Activated T-cell treated with anti-CD3 and anti-CD28 coated beads, Interleukin-2, amount 50 U/mL, for 48 hours (primary cell): ENCODE measurements at places on chromosomes 5 and 9.

- no peak for DNase-seq
These were observed 109.0 kb downstream of the FAM174A start for GRCh38 chr5:100644185-100644584.

GRCh38 chr5:116944183-116944582 is 369.6 kb upstream of the SEMA6A start:
- no peak for DNase-seq

GRCh38 chr9:93905473-93906133 is 49.6 kb downstream of the BARX1 start:
- DNase-seq = no peak

DNA sequence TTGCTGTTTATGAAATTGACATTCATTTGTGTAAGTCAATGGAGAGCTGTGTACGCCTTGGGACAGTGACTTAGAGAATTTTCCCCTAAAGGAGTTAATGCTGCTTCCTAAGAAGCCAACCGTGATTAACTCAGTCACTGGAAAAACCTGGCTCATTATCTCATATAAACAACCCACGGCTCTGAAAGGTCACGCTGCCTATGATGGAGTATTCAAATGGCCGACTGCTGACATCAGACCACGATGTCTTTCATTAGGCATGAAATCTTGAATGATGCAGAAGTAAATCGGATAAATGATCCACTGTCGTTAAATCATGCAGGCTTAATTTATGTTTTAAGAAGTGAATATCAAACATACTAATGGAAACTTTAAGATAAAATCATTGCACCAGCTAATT is 603.7 kb downstream of the RAB3C start:
- no peak for DNase-seq

GRCh38 chr9:114925039-114925438 is 5.4 kb downstream of the TNFSF8 start:
- DNase-seq = no peak

- DNase-seq = no peak
These were observed 12.4 kb downstream of the MORN5 start for GRCh38 chr9:122172131-122172530.

- DNase-seq = no peak
These were observed 35.9 kb downstream of the SVEP1 start for GRCh38 chr9:110543631-110544051.

GRCh38 chr5:160029540-160030139 is 20.7 kb downstream of the TTC1 start:
- no peak for DNase-seq

GRCh38 chr9:23830929-23831730 is 5.1 kb upstream of the ELAVL2 start:
- DNase-seq = no peak

- DNase-seq = no peak
These were observed 140.3 kb downstream of the NMUR2 start for GRCh38 chr5:152264645-152265254.

- no peak for DNase-seq
These were observed 418.8 kb upstream of the CCNH start for GRCh38 chr5:87831499-87831898.

- DNase-seq = no peak
These were observed 107.7 kb upstream of the DAPK1 start for GRCh38 chr9:87389936-87390335.

GRCh38 chr5:111256128-111256527 is 31.9 kb downstream of the CAMK4 start:
- DNase-seq = no peak

- DNase-seq = no peak
These were observed 100.4 kb downstream of the OSTF1 start for GRCh38 chr9:75188756-75189155.

DNA sequence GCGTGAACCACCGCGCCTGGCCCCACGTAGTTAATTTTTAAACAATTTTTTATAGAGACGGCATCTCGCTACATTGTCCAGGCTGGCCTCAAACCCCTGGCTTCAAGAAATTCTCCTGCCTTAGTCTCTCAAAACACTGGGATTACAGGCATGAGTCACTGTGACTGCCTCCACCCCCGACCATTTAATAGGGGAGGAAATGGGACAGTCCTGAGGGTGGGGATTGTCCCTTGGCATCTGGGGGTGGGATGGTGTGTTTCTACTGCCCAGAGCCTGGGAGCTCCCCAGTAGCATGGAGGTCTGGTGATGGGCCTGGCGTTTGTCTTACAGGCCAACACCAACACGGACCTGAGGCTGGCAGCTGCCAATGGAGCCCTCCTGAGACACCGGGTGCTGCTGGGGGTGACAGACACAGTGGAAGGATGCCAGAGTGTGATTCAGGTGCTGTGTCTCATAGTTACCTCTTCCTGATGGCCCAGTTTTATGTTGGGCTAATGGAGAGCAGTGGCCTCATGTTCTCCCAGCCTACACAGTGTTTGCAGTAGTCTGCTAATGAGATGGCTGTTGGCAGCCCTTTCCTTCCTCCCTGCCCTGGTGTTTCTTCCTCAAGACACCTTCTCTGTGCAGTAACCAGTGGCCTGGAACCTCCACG is 22.5 kb downstream of the TMEM268 start:
- no peak for DNase-seq

- DNase-seq = no peak
These were observed 34.6 kb upstream of the NEK6 start for GRCh38 chr9:124222918-124223720.

DNA sequence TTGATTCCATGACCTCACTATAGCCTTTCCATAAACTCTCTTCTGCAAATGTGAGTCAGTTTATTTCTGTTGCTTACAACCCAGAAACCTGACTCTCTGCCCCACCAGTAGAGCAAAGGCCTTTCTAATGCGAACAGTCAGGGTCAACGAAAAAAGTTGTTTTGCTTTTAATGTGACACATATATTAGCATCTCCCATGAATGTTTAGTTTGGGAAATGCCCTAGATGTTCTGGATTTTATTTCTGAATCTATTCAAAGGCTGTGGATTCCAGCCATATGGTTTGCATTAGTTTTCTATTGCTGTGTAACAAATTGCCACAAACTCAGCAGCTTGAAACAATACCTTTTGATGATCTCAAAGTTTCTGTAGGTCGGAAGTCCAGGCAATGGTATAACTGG is 193.5 kb downstream of the GNA14 start:
- no peak for DNase-seq

- DNase-seq = no peak
These were observed 2.3 kb downstream of the GRIN1 start for GRCh38 chr9:137141050-137141810.

DNA sequence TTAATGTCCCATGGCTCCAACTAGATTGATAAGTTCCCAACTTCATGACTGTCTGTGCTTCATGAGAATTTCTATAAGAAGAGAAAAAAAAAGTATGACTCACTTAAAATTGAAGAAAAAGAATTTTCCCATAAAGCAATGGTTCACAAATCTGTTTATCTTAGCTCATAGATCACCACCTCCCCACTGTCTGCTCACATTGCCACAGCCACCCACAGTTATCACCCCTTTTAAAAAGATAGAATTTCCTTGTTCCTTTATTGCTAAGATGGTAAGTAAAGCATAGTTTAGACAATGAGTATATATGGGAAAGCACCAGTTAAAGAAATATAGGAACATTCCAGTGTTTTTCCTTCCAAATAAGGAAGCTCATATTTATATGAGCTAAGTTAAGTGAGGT is 67.1 kb downstream of the ALDH7A1 start:
- DNase-seq = no peak

DNA sequence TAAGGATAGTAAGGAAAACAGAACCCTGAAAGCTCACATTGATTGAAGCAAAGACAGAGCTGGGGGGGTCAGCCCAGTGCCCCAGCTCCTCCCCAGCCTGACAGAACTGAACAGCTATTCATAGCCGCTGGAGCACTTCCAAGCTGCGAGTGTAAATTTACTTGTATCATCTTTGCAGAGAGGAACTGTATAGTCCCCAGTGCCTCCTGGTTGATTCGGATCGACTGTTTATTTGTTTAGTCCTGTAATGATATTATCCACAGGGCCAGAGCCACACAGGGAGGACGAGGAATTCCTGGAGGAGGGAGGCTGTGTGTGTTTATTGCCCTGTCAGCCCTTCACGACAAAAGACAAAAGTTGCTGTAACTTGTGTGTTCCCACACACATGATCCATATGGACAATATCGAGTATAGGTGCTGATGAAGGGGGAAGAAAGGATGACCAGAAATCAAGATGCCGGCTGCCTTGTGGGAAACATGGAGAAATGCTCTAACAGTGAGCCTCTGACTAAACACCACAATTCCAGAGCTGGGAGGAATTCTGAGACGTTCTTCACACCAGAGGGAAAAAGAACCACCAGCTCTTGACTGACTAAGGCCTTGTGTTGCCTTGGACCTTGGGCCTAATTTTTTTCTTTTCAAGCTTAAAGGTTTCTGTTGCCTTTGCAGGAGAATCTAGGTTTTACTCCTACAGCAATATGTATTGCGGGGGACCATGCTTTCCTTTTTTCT is 31.1 kb downstream of the FOXD1 start:
- DNase-seq = no peak

DNA sequence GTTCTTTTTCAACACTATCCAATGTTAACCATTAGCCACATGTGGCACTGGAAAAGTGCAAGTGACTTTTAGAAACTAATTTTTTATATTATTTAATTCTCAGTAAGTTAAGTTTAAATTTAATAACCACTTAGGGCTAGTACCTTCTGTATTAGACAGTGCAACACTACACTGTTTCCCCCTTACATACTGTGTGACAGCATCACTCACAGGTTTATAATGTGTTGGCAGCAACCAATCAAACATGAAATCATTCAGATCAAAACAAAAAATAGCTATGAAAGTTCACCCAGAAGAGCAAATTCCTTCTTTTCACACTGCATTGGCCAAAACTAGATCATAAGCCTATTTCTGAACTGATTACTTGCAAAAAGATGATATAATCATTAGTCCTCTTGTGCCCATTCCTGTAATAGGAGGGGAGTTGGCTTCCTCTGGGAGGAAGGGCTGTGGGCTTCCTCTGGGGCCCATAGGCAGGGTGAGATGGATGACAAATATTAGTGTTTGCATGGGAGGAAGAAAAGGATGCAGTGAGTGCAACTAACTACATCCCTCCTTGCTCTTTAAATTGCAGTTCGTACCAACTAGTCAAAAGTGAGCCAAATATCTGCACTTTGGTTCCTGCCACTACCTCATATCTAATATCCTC is 708.1 kb upstream of the RGMB start:
- DNase-seq = no peak

GRCh38 chr5:175107028-175107588 is 336.9 kb downstream of the DRD1 start:
- DNase-seq = no peak

DNA sequence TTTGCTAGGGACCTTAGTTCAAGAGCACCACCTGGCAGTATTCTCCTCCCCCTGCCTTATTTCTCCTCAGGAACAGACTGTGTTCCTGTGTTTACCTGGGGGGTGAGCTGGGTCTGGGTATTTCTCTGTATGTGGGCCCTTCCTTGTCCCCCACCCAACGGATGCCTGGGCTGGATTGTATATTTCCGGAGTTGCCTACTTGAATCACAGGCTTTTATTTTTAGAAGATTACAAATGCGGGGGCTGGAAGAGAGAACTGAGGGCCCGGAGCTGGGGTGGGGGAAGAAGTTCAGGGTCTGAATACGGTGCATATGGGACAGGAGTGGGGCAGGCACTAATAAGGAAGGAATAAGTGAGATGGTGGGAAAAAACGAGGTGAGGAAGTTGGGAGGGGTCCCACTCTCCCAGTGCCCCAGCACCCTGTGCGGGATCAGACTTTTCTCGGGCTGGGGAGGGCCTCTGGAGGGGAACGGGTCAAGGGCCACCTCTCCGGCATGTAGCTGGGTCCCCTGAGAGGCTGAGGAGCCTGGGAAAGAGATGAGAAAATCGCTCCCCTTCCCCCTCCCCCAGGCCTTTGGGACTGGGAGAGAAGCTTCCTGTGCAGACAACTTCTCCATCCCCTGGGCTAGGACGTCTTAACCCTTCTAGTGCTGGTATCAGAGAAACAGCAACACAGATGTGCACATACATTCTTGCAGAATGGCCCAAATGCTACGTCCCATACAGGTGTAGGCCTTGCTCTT is 42.1 kb downstream of the PCDH1 start:
- DNase-seq = no peak

DNA sequence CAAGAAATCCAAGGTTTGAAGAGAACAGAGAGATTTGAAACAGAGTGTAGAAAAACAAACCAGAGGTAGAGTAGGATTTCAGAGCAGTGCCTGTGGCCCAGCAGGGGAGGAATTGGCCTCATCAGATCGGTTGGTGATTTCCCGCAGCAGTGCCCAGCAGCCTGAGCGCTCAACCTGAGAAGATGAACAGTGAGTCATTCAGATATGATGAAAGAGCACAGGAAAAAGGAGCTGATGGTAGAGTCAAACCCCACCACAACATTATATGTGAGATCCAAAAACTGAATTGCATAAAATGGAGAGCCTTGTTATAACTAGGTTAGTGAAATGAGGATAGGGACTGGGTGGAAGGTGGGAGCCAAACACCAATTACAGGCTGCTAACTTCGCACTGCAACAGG is 248.9 kb downstream of the PIK3R1 start:
- DNase-seq = peak; percentile 74

DNA sequence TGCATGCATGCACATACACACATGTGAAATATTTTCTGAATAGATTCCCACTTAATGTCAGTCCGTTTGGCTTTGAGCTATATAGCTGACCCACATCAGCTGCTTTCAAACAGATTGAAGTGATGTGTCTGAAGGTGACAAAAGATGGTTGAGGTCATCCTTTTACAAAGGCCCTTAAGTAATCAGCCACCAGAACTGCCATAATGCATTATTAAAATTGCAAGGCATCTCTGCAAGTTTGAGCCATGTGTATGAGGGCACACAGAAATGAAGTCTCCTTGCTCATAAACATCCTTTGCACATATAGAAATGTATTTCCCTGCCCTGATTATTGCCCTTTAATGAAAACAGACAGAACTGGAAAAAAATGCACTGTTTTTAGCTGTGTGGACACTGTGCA is 1043.0 kb upstream of the C9orf72 start:
- DNase-seq = no peak

GRCh38 chr5:71937921-71938698 is 169.2 kb upstream of the MAP1B start:
- no peak for DNase-seq

- no peak for DNase-seq
These were observed 304.0 kb upstream of the KLF4 start for GRCh38 chr9:107793541-107793940.

- no peak for DNase-seq
These were observed 96.5 kb downstream of the TLE1 start for GRCh38 chr9:81592887-81593266.

DNA sequence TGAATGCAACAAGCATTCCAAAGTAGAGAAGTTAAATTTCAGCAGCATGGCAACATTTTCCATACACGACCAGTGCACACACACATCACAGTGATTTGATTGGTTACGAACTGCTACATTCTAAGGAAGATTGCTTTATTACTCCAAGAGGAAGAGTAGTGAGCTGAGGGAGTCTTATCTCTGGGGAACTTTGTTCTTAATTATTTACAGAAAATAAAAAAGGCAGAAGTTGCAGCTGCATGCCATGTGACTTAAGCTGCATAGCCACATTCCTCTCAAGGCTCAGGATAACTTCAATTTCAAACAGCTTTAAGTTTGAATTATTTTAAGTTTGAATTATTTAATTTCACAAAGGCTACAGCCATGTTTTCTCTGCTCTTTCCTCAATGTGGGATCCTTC is 71.6 kb upstream of the HSPB3 start:
- DNase-seq = no peak
